ENCODE measurements at places on chromosomes 13 and 19.

DNA sequence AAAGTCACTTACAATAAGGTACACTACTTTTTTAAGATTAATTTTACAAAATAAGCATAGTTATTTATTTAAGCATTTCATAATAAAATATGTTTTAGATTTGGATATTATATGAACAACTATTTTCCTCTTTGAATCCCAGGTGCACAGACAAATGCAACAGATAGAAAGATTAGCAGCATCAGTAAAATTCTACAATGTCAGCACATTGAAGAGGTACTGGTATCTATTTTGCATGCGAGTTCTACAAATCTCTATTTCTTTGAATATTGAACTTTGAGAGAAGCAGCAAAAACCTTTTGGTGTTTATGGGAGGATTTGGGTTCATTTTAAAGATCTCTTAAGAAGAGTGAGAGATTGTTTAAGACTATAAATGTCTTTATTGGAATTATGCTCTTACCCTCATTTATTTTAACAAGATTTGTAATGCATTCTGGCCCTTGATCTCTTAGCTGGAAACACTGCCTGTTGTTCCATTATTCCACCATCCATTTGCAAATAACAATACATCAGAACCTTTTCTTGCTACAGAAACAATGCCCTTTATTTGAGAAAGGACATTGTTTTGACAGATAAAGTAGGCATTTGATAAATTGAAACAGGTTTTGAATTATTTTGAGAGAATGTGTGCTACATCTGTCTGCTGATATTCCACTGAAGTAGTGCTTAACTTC, 558.8 kb upstream of the KLHL1 start:
- no peaks in the 10 kb centered on the region for H3K36me3 ChIP-seq
- DNase-seq: no peak
- no peaks in the 10 kb centered on the region for H3K4me1 ChIP-seq
- H3K27ac ChIP-seq: no peak overlapping the region
- no peak overlapping the region for H3K4me3 ChIP-seq

DNA sequence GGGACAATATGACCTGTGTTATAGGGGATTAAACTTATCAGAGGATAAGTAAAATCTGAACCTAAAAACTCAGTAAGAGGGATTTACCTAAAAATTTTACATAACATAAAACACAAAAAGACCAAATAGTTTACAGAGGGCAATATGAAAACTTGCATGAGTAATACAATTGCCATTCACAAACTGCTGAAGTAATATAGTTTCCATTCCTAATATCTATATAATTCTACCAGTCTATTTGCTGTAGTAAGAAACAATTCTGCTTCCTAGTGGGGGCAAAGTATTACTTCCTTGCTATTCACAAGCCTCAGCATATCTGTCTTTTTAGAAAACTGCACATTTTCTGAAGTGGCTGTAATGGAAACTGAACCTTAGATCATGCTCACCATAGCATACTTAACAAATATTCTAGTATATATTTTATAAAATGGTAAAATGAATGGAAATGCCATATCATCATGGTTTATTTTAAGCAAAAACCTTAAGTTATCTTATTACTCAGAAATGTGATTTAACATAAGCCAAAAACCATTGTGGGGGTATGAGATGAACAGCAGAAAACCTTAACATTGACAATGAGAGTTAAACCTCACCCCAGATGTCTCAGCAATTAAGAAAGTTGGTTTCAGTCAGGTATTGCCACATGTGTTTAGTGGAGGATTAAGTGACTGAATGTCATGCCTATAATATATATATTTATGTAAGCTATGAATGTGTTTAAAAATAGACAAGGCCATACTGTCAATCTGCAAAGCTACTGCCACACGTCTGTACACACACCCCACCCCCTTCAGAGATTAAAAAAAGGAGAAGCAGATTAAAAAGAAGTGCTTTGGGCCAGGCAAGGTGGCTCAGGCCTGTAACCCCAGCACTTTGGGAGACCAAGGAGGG, 136.8 kb downstream of the MIPEP start:
- peaks cover 23% of the 10 kb centered on the region for H3K36me3 ChIP-seq
- H3K4me3 ChIP-seq: no peak overlapping the region
- DNase-seq: no peak
- no peaks in the 10 kb centered on the region for H3K27me3 ChIP-seq

DNA sequence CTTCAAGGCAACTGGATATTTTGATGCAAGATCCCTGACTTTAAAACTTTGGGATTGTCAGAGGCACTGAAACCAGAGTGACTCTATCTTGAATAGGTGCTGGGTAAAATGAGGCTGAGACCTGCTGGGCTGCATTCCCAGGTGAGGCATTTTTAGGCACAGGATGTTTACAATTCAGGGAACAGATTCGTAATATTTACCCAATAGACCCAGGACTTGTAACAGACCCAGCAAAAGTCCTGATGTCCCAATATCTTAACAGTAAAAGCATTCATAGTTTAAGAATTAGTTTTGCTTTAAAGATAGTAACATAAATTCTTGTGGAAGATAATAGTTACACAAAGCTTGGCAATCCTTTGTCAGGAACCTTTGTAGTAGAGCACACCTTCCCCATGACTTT, 166.2 kb downstream of the FGF14 start:
- H3K27me3 ChIP-seq: no peaks in the 10 kb centered on the region
- H3K27ac ChIP-seq: no peak overlapping the region
- H3K4me1 ChIP-seq: no peaks in the 10 kb centered on the region
- H3K36me3 ChIP-seq: no peaks in the 10 kb centered on the region
- H3K4me3 ChIP-seq: no peak overlapping the region
- no peak for DNase-seq

DNA sequence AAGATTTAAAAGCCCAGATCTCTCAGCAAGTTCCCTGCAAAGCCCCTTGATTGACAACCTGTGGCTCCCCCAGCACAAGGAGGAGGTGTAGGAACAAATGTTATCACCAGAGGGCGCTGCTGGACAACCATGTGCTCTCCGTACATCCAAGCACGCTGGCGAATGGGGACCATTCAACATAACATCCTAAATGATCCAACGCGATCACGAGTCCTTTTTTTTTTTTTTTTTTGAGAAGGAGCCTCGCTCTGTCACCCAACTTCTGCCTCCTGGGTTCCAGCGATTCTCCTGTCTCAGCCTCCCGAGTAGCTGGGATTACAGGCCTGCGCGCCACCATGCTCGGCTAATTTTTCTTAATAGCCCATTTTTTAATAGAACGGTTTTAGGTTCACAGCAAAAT, 52.0 kb downstream of the NWD1 start:
- DNase-seq: peak; percentile 48
- H3K4me3 ChIP-seq: no peak overlapping the region
- no peaks in the 10 kb centered on the region for H3K36me3 ChIP-seq
- H3K27me3 ChIP-seq: peaks cover 3% of the 10 kb centered on the region
- no peak overlapping the region for H3K27ac ChIP-seq
- H3K4me1 ChIP-seq: peaks cover 1% of the 10 kb centered on the region

GRCh38 chr13:98960606-98961502, 17.0 kb downstream of the DOCK9 start:
- no peaks in the 10 kb centered on the region for H3K27me3 ChIP-seq
- no peak for DNase-seq
- H3K27ac ChIP-seq: no peak overlapping the region
- no peaks in the 10 kb centered on the region for H3K36me3 ChIP-seq
- no peak overlapping the region for H3K4me3 ChIP-seq

GRCh38 chr19:35462476-35462953, 14.5 kb downstream of the FFAR2 start:
- H3K27me3 ChIP-seq: no peaks in the 10 kb centered on the region
- peaks cover 64% of the 10 kb centered on the region for H3K4me1 ChIP-seq
- H3K4me3 ChIP-seq: peak overlapping the region; percentile 76
- peak; percentile 35 for DNase-seq

- H3K27ac ChIP-seq: no peak overlapping the region
- peaks cover 4% of the 10 kb centered on the region for H3K4me1 ChIP-seq
- no peaks in the 10 kb centered on the region for H3K27me3 ChIP-seq
- DNase-seq: no peak
- no peaks in the 10 kb centered on the region for H3K36me3 ChIP-seq
Observed at GRCh38 chr13:20518660-20519100, 7.0 kb downstream of the CRYL1 start.
